Stimulated activated CD4-positive, alpha-beta T cell treated with anti-CD3 and anti-CD28 coated beads, Interleukin-12 subunit alpha, Interleukin-12 subunit beta, amount 100 ng/mL, for 24 hours (primary cell): ENCODE measurements at places on chromosomes 13 and 19.
A peak's percentile ranks its signal among the peaks of the same experiment; 100 is the strongest.

DNA sequence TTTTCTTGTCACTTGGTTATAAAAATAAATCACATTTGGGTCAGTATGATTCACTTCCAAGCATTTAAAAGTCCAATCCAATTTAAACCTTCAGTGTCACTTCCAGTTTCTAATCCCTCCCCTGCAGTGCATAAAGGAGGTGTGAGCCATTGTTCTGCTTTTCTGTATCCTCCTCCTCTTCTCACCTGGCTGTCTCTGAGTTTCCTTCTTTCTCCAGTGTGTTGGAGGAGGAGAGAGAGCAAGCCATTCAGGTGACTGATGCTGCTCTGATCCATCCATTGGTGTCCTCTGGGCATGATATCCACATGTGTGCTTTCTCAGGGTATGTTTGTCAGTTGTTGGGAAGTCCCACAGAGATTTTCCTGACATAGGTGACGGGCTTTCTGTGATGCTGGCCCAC lies 1.2 kb downstream of the NUDT15 start:
- no peak for DNase-seq

GRCh38 chr13:50779443-50780200 lies 63.9 kb downstream of the DLEU7 start:
- DNase-seq: no peak

DNA sequence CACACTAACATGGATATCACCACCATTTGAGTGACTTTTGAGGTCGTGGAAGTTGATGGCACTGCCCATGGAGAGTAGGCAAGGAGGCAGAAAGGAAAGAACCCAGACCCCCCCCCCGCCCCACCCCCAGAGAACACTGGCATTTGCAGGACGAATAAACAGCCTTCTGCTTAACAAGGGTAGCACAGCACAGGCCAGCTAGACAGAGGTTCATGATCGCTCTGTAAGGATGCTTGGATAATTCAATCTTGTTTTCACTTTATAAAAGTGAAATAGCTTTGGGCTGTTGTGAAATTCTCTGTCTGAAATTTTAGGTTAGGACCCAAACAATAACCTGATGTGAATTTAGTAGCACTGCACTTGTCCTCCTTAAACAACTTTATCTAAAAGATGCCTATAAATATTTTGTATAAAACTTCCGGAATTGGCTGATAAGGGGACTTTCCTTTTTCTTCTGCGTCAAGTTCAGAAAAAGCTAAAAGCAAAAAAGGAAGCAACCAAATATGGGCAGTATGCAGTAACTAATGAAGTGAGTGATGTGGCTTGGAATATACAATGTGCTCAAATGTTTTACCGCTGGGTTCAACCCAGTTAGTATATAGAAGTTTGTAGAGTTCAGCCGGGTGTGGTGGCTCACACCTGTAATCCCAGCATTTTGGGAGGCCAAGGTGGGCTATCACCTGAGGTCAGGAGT lies 163.7 kb downstream of the SHISA2 start:
- DNase-seq: no peak

DNA sequence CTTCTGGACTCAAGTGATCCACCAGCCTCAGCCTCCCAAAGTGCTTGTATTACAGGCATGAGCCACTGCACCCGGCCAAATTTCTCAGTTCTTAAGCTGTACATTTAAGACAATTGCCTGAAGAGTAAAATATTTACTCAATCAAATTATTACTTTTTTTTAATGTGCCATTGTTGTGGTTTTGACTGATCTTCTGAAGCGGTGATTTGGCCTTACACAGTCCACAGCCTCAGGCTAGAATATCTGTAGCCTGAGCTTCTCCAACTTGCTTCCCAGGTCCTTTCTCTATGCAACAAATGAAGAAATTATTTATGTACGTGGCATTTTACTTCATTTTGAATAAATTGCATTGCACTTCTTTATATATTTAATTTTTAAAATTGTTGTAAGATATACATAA lies 281.3 kb downstream of the KLF5 start:
- no peak for DNase-seq

DNA sequence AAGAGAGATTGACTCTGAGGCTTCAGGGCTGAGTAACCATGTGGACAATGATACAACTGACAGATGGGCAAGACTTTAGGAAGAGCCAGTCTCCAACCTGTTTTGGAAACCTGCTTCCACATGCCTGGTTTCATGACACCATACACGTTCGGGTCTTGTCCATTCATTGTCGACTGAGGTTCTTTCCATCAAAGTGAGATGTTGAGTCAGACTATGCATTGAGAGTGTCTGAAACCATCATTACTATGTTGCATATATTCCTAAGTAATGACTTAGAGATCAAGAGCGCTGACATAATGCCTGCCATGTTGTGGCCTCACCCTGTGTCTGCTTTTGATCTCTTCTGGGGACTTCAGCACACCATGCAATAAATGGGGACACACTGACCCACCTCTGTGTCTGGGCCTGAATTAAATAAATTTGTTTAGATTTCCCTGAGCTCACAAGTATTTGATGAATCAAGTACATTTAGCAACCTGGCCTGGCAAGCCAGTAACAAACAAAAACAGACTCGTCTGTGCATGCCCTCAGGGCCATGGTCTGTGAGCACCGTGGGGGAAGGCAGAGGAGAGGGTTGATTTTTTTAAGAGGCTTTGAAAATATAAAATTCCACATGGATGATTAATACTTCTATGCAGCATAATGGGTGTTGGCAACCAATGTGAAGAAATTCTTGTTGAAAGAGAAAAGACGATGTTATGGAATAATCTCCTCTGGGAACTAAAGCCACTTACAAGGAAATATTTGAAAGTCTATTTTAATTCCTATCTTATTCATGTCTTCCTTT lies 49.9 kb upstream of the UBAC2 start:
- DNase-seq: no peak

DNA sequence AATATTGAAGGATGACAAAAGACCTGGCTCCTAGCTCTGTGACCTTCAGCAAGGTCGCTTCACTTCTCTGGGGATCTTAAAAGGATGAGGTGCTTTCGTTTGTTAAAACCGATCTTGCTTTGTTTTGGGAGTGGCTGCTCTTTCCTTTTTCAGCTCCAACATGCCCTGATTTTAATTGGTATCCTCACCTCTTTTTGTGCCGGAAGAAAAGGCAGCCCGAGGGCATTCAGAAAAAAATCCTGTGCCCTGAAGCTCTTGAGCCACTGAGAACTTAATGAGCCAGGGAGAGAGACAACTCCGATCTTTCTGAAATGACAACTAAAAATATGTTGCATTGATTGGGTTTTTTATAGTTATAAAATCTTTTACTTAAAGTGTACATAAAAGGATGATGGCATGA lies 19.4 kb downstream of the CLDN10 start:
- no peak for DNase-seq

DNA sequence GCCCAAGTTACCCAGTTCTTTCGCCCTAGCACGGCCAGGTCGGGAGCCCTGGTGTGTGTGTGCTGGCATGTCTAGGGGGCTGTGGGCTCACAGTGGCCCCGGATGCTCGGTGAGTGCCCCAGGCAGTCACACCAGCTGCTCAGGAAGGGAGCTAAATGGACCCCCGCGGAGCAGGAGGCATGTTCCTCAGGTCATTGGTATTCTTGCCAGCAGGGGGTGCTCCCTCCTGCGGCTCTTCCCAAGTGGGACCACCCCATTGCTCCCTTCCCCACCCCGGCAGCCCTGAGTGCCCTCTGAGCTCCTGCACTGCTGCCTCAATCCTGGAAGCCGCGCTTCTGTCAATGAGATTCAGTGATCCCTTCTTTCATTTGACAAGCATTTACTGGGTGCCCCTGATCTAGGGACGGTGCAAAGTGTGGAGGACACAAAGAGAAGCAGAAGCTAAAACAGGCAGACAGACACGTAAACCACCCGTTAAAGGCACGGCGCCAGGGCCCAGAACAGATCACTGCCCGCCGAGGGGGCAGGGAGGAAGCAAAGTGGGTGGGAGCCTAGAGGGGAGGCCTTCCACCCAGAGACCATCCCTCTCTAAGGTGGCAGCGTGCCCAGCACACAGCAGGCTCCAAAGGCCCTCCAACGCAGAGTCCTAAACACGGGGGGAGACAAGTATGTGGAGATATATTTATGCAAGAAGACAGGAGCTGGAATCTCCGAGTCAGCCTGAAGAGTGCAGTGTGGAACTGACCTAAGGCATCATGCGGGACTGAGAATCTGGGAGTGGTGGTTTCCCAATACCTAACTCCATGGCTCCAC lies 5.2 kb upstream of the ADPRHL1 start:
- no peak for DNase-seq

- no peak for DNase-seq
Observed at GRCh38 chr13:48977973-48978372, 2.3 kb downstream of the FNDC3A start.

GRCh38 chr13:99381766-99382165 lies 74.6 kb upstream of the GPR183 start:
- no peak for DNase-seq

DNA sequence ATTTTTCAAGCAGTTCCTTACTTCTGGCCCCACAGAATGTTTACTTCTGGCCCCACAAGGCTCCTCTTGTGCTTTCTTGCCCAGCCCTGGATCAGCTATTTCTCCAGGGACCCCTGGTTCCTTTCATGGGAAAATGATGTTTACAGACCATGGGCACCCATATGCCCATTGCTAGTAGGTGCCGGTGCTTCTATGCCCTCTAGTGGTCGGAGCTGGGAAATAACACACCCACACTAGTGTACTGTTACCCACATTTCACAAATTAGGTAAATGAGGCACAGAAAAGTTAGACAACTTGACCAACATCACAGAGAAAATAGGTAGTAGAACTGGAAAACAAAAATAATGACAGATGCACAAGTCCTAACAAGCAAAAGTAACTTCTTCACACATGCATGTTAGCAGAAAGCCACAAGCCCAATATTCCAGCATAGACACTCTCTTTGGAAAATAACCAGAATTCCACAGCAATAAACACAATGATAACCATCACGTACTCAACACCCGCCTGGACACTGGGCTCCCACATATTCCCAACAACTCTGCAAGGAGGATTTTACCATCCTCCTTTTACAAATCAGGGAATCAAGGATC lies 1.3 kb upstream of the CEACAM6 start:
- peak; percentile 74 for DNase-seq

- DNase-seq: peak; percentile 75
Observed at GRCh38 chr19:16041299-16041990, 34.9 kb upstream of the TPM4 start.

- DNase-seq: no peak
Observed at GRCh38 chr13:42001580-42001979, 40.7 kb upstream of the VWA8 start.

- no peak for DNase-seq
Observed at GRCh38 chr13:57638186-57638890, 6.8 kb downstream of the PCDH17 start.

DNA sequence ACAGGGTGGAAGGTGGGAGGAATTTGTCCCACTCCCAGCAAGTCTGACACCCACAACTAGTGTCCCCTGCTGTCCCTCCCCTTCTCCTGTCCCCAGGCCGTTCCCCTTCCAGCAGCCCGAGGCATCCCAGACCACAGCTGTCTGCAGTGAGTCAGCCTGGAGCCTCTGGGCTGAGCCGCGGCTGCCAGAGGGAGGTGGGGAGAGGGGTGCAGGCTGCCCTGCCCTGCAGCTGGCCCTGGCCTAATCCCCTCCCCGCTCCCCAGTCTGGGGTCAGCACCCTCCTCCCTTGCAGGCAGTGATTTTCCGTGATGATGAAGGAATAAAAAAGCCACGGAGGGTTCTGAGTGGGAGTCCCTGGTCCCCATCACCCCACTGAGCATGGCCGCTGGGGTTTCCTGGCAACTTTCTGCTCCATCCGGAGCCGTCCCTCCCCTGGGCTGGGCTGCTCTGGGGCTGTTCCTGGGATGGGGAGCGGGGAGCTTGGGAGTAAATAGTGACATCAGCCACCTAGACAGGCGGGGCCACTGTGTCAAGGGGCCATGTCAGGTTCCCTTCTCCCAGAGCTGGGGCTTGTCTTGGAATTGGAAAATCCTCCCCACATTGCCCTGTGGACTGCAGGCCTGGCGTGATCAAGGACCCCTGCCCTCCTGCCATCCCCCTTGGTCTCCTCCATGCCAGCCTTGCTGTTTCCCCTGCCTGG lies 16.8 kb downstream of the SPC24 start:
- no peak for DNase-seq

DNA sequence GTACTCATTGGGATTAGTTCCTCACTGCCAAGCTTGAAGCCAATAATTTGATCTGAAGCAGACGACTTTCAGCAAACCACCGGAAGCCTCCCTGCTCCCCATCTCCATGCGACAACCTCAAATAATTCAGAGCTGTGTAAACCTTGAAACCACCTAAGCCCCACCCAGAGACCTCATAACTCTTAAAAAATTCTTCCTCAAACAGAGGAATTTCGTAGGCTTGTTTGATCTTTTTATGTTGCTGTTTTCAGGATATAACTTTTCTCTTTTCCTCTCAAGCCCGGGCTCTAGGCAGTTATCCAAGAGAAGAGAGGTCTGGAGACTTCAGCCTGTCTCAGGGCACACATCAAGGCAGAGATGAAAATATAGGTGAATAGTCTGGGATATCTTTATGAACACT lies 311.6 kb downstream of the KCNRG start:
- no peak for DNase-seq

GRCh38 chr19:34489175-34489574 lies 7.6 kb downstream of the WTIP start:
- no peak for DNase-seq

- DNase-seq: no peak
Observed at GRCh38 chr19:24159707-24160106, 72.7 kb downstream of the ZNF254 start.

GRCh38 chr13:45048890-45049407 lies 59.6 kb downstream of the GPALPP1 start:
- no peak for DNase-seq

- no peak for DNase-seq
Observed at GRCh38 chr13:27919659-27919933, 204 bp upstream of the PDX1 start.

- no peak for DNase-seq
Observed at GRCh38 chr13:42985312-42986175, 6.5 kb downstream of the EPSTI1 start.

- DNase-seq: no peak
Observed at GRCh38 chr13:114285166-114285808, 3.9 kb downstream of the UPF3A start.
